ENCODE measurements at places on chromosomes 4 and X. TPM values are rescaled to one million over a fixed set of nuclear protein-coding genes. Genes with fewer than 3 reads are reported as not detected.

Gene PAGE5
- total RNA-seq: not detected

- no peaks in the 10 kb centered on the region for H3K27me3 ChIP-seq
- H3K36me3 ChIP-seq: no peaks in the 10 kb centered on the region
- no peaks in the 10 kb centered on the region for H3K4me1 ChIP-seq
- no peak overlapping the region for H3K27ac ChIP-seq
- no peak overlapping the region for H3K4me3 ChIP-seq
Measured at GRCh38 chr4:98677799-98678198, 19.4 kb upstream of the TSPAN5 start.

Gene SPANXD
- not detected for total RNA-seq

GRCh38 chrX:37364666-37365065, 15.5 kb downstream of the PRRG1 start:
- no peaks in the 10 kb centered on the region for H3K4me1 ChIP-seq
- H3K27me3 ChIP-seq: no peaks in the 10 kb centered on the region
- DNase-seq: no peak
- H3K27ac ChIP-seq: no peak overlapping the region
- H3K36me3 ChIP-seq: no peaks in the 10 kb centered on the region

- H3K36me3 ChIP-seq: no peaks in the 10 kb centered on the region
- DNase-seq: peak; percentile 13
- no peak overlapping the region for H3K4me3 ChIP-seq
Measured at GRCh38 chrX:46791927-46792809, 33.2 kb upstream of the SLC9A7 start.

Gene TLR6
- 1.8 TPM for total RNA-seq

Gene SMR3B
- not detected for total RNA-seq

- H3K27me3 ChIP-seq: no peaks in the 10 kb centered on the region
- no peaks in the 10 kb centered on the region for H3K36me3 ChIP-seq
- H3K27ac ChIP-seq: no peak overlapping the region
- no peak overlapping the region for H3K4me3 ChIP-seq
- H3K4me1 ChIP-seq: no peaks in the 10 kb centered on the region
Measured at GRCh38 chr4:7761312-7761711, 178.3 kb downstream of the AFAP1 start.

GRCh38 chr4:183485411-183486160, 19.3 kb upstream of the ING2 start:
- H3K27me3 ChIP-seq: no peaks in the 10 kb centered on the region
- no peak overlapping the region for H3K4me3 ChIP-seq
- H3K27ac ChIP-seq: no peak overlapping the region
- no peaks in the 10 kb centered on the region for H3K4me1 ChIP-seq
- no peaks in the 10 kb centered on the region for H3K36me3 ChIP-seq
